Sigmoid colon (tissue), 7 donors: ENCODE measurements at places on chromosomes 6 and 20.
A peak's percentile ranks its signal among the peaks of the same experiment; 100 is the strongest.

GRCh38 chr6:101650402-101651100, 257.0 kb downstream of the GRIK2 start:
- no peak overlapping the region for H3K4me3 ChIP-seq
- no peaks in the 10 kb centered on the region for H3K4me1 ChIP-seq
- no peaks in the 10 kb centered on the region for H3K27me3 ChIP-seq
- no peak overlapping the region for H3K27ac ChIP-seq
- H3K36me3 ChIP-seq = no peaks in the 10 kb centered on the region

DNA sequence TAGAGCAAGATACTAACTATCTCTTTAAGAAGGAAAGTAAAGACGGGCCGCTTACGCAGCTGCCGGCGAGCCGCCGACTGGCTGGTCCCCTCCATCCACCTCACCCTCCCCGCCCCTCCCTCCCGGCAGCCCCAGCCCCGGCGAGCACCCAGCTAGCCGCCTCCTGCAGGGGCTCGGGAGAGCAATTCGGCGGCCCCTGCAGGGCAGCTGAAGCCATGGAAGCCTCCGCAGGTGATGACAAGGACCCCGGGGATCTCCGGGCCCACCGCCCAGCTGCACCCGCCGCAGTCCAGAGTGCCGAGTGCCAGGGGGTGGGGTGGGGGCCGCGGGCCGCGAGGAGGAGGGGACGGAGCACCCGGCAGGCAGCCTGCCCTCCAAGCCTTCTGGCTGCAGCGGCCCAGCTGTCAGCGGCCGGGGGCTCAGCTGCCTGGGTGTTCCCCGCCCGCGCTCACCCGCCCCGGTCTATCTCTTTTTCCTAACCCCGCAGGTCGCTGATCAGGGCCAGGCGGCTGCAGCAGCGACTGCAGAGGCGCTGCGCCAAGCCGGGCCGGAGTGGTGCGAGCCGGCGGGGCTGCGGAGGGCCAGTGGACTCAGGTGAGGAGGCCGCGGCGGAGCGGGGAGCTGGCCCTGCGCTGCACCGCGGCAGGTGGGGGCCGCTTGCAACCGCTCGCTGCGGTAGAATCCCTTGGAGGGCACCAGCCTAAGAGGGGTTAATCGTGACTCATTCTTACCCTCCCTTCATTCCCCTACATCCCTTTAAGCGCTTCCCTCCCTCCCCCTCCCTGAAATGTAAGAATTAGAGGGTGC, at the start of gene SNPH:
Gene SNPH (plus strand): TSS at position 128 of the 807 bp plus-strand sequence. CDS start 29,946 bp downstream, outside the sequence.
- H3K4me3 ChIP-seq = peak within 1 kb of the TSS; percentile 91
- H3K27ac ChIP-seq = peak within 1 kb of the TSS; percentile 78
- H3K4me1 ChIP-seq = peaks cover 15% of the 10 kb centered on the region
- H3K27me3 ChIP-seq = no peaks in the 10 kb centered on the region
- peak; percentile 91 for DNase-seq

GRCh38 chr6:158158123-158158522, 9.9 kb downstream of the SERAC1 start:
- DNase-seq = no peak
- no peaks in the 10 kb centered on the region for H3K36me3 ChIP-seq
- no peak overlapping the region for H3K27ac ChIP-seq
- no peaks in the 10 kb centered on the region for H3K27me3 ChIP-seq
- H3K4me1 ChIP-seq = no peaks in the 10 kb centered on the region

DNA sequence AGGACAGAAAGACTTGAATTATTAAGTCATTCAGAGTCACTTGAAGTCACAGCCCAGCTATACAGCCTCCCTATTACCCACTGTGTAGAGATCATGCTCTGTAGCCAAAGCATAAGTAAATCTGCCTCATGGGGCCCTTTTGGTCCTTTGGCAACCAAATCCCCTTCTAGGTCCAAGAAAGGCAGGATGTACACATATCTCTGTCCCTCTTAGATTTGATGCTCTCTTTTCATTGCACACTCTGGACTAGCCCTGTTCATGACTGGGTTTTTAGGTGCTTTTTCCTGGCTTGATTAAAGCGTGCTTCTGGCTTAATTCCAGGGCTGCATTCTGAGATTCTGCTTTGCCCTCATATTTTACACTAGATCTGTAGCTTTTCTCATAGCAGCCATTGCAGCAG, 296.8 kb downstream of the TENT5A start:
- H3K27ac ChIP-seq = no peak overlapping the region
- H3K4me3 ChIP-seq = no peak overlapping the region
- no peak for DNase-seq
- no peaks in the 10 kb centered on the region for H3K27me3 ChIP-seq
- H3K36me3 ChIP-seq = no peaks in the 10 kb centered on the region
- no peaks in the 10 kb centered on the region for H3K4me1 ChIP-seq

- H3K4me1 ChIP-seq = no peaks in the 10 kb centered on the region
- no peaks in the 10 kb centered on the region for H3K27me3 ChIP-seq
- DNase-seq = no peak
- H3K27ac ChIP-seq = no peak overlapping the region
- H3K36me3 ChIP-seq = no peaks in the 10 kb centered on the region
Observed at GRCh38 chr20:16106191-16106849, 466.9 kb downstream of the KIF16B start.

DNA sequence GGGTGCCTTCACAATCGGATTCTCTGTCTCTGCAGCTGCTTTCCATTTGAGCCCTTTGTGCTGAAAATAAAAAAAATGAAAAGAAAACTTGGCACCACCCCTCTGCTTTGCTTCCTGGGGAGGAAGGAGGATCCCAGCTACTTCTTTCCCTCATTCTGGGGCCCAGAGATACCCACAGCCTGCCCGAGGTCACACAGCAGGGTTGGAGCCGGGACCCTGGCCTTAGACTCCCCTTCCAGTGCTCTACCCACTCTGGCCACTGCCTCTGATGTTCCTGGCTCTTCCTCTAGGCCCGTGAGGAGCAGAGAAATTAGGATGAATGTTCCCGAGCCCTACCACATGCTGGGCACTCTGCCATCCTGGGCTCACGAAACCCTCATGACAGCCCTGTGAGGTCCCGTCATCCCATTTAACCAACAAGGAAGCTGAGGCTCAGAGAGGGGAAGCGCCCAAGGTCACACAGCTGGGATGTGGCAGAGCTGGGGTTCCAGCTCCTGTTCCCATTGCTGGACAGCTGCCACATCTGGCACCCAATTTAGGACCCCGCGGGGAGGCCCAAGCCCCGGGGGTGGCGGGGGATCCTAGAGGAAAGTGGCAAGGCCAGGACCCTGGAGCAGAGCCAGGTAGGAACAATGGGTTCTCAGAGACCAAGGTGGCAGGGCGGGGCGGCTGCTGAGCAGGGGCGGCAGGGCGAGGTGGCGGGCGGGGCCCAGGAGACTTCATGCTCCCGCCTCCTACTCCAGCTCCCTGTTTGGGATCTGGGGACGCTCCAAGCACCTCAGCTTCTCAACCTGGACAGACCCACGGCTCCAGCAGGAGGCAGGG, 76.6 kb downstream of the CEBPB start:
- peak; percentile 82 for DNase-seq
- H3K36me3 ChIP-seq = no peaks in the 10 kb centered on the region
- no peak overlapping the region for H3K4me3 ChIP-seq
- H3K27me3 ChIP-seq = no peaks in the 10 kb centered on the region
- no peaks in the 10 kb centered on the region for H3K4me1 ChIP-seq

DNA sequence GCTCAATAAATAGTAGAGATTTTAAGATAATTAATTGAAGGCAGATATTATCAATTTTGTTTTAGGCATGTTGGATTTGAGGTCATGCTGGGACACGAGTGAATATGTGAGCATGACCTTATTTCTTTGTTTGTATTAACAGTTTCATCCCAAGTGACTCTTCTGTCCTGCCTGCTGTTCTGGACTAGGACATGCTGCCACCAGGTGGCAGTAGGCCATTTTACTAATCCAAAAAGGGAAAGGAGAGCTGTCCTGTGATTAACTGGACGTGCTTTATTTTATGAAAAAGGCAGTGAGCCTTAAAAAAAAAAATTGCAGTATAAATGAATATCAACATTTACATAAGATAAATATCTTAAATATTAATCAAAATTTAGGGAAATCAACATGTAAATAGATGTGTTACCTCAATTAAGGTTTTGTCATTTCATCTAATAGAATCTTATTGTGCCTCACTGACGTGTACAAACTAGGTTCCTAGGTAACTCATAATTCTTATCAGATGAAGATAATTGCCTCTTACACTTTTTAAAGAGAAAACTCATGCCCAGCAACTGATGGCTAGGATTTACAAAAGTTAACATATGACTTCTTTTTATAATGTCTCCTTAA, 49.8 kb downstream of the FRK start:
- no peaks in the 10 kb centered on the region for H3K36me3 ChIP-seq
- DNase-seq = peak; percentile 70
- no peaks in the 10 kb centered on the region for H3K27me3 ChIP-seq
- no peak overlapping the region for H3K27ac ChIP-seq
- H3K4me1 ChIP-seq = no peaks in the 10 kb centered on the region

- DNase-seq = no peak
- H3K36me3 ChIP-seq = no peaks in the 10 kb centered on the region
- H3K4me3 ChIP-seq = no peak overlapping the region
- H3K4me1 ChIP-seq = no peaks in the 10 kb centered on the region
Observed at GRCh38 chr6:55916188-55916587, 40.8 kb upstream of the BMP5 start.

DNA sequence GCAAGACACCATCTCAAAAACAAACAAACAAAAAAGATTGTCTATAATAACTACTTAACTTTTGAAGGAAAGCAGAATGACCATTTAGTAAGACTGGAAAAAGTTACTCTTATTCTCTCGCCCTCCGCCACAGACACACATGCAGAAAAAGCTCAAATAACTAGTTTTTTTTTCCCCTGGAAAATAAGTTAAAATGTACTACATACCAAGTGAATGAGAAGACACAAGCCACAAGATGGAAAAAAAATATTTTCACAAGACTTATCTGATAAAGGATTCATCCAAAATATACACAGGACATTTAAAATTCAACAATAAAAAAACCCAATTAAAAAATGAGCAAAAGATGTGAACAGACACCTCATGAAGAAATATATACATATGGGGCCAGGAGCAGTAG, 31.9 kb downstream of the NUDT3 start:
- no peak overlapping the region for H3K4me3 ChIP-seq
- H3K27ac ChIP-seq = no peak overlapping the region
- no peak for DNase-seq
- no peaks in the 10 kb centered on the region for H3K27me3 ChIP-seq
- H3K4me1 ChIP-seq = peaks cover 24% of the 10 kb centered on the region

- H3K4me1 ChIP-seq = no peaks in the 10 kb centered on the region
- DNase-seq = no peak
- H3K27ac ChIP-seq = no peak overlapping the region
- H3K27me3 ChIP-seq = no peaks in the 10 kb centered on the region
- H3K4me3 ChIP-seq = no peak overlapping the region
- no peaks in the 10 kb centered on the region for H3K36me3 ChIP-seq
Observed at GRCh38 chr6:66396549-66396948, 689.5 kb upstream of the EYS start.

GRCh38 chr6:32459781-32460424, 20.2 kb downstream of the HLA-DRA start:
- H3K4me3 ChIP-seq = no peak overlapping the region
- H3K4me1 ChIP-seq = no peaks in the 10 kb centered on the region
- H3K27ac ChIP-seq = no peak overlapping the region

- H3K27me3 ChIP-seq = no peaks in the 10 kb centered on the region
- DNase-seq = no peak
- H3K4me3 ChIP-seq = no peak overlapping the region
Observed at GRCh38 chr20:46423882-46424482, 17.6 kb upstream of the ELMO2 start.

GRCh38 chr20:62793757-62794006, 2.6 kb upstream of the MRGBP start:
- no peak for DNase-seq
- peak overlapping the region; percentile 90 for H3K27ac ChIP-seq
- H3K4me1 ChIP-seq = peaks cover 30% of the 10 kb centered on the region
- peaks cover 5% of the 10 kb centered on the region for H3K36me3 ChIP-seq

DNA sequence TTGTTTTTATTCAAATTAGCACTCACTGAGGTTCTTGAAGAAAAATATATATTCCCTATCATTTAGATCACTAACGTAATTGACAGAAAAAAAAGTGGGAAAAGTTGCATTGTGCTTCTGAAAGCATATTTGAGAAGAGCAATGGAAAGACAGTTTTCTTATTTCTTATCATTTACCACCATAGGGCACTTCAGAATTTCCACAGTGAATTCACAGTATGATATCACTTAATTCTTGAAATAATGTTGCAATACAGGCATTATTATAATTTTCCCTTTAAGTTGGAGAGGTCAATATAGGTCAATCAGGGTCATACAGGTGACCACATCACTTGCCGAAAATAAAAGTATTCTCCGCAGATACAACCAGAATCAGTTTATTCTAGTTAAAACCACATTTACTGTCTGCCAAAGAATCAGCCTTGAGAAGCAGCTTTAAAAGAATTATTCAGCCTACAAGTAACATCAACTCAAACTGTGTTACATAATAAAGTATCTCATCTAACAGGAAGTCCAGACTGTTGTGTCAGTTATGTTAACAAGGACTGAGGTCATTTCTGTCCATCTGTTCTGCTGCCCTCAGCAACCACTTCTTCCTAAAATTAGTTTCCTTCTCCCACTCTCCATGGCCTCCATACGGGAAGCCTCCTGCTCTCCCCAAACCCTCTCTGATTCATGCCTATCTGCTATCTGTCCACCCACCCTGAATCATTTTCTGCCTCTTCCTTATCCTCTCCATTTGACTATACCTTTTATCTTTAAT, 121.2 kb downstream of the SIM1 start:
- H3K4me3 ChIP-seq = no peak overlapping the region
- no peaks in the 10 kb centered on the region for H3K36me3 ChIP-seq
- no peak for DNase-seq
- H3K27me3 ChIP-seq = no peaks in the 10 kb centered on the region
- H3K4me1 ChIP-seq = no peaks in the 10 kb centered on the region
- H3K27ac ChIP-seq = no peak overlapping the region

- no peak overlapping the region for H3K4me3 ChIP-seq
- DNase-seq = no peak
- H3K4me1 ChIP-seq = no peaks in the 10 kb centered on the region
- H3K27me3 ChIP-seq = no peaks in the 10 kb centered on the region
Observed at GRCh38 chr6:42091718-42092023, 41.3 kb downstream of the TAF8 start.

GRCh38 chr6:159061805-159062563, 17.2 kb upstream of the TAGAP start:
- no peak overlapping the region for H3K4me3 ChIP-seq
- H3K27ac ChIP-seq = no peak overlapping the region
- H3K27me3 ChIP-seq = no peaks in the 10 kb centered on the region
- no peak for DNase-seq
- H3K4me1 ChIP-seq = peaks cover 17% of the 10 kb centered on the region
- H3K36me3 ChIP-seq = no peaks in the 10 kb centered on the region

GRCh38 chr6:116476002-116476678, 15.0 kb downstream of the CALHM6 start:
- H3K4me1 ChIP-seq = no peaks in the 10 kb centered on the region
- H3K36me3 ChIP-seq = no peaks in the 10 kb centered on the region
- DNase-seq = no peak
- H3K27me3 ChIP-seq = no peaks in the 10 kb centered on the region

- no peaks in the 10 kb centered on the region for H3K27me3 ChIP-seq
- no peak for DNase-seq
- no peak overlapping the region for H3K4me3 ChIP-seq
- H3K4me1 ChIP-seq = no peaks in the 10 kb centered on the region
- no peaks in the 10 kb centered on the region for H3K36me3 ChIP-seq
Observed at GRCh38 chr20:8805737-8806442, 263.0 kb upstream of the PLCB4 start.

- no peaks in the 10 kb centered on the region for H3K4me1 ChIP-seq
- no peak for DNase-seq
- H3K27ac ChIP-seq = no peak overlapping the region
- H3K36me3 ChIP-seq = no peaks in the 10 kb centered on the region
- H3K4me3 ChIP-seq = no peak overlapping the region
Observed at GRCh38 chr6:46923476-46923875, 1.7 kb upstream of the ADGRF5 start.
